SK-N-SH (cell line): ENCODE measurements at places on chromosomes 2 and 18.
A peak's percentile ranks its signal among the peaks of the same experiment; 100 is the strongest.

GRCh38 chr2:214529021-214529420 is 118.2 kb downstream of the VWC2L start:
- no peak for DNase-seq

DNA sequence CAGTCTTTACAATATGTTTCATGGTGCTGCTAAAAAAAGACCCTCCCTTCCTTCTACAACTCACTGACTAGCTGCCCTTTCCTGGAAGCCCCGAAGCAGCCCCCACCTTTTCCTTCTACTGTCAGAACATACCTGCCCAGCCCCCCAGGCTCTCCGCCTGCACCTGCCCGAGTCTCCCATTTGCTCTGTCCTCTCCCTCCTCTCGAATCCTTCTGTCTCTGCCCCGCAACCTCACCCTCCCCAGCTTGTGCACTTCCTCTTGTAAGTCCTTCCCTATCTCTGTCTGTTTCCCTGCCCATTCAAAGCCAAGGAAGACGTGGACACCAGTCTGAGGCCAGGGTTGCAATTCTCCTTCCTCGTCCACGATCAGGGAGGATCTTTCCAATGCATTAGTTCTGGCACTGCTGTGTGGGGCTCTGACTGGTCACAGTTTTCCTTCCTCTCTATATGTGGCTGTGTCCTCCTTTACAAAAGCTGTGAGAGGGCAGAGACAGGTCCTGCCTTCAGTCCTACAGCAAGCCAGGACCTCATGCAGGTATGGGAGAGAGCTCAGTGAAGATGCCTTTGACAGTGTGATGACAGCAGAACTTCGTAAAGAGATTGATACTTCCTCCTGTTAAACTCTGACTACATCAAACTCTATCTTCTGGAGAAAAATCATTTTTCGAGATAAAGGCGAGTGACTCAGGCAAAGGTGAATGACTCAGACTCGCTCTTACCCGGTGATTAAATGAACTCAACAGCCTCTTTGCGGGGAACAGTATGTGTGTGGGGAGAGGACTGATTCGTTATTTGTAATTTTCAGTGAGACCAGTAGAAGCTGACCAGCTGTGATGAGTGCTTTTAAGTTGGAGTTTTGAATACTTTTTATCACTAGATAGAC is 14.2 kb downstream of the TNFRSF11A start:
- DNase-seq: no peak

GRCh38 chr18:22348521-22349316 is 69.0 kb downstream of the CTAGE1 start:
- no peak for DNase-seq

DNA sequence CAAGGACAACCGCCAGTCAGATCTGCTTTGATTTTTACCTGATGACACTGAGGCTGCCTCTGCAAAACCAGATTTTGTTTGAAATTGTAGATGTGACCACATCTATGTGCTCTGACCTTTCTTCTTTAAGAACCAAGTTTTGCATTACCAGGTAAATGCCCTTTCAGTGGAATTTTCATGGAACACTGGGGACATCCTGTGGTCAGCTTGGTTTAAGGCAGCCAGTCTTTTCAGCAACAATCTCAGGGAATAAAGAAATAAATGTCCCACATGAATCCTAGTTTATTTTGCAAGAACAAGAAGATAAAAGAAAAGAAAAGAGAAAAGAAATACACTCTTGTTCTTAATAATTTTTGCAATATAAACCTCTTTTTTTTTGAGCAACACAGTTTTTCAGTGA is 90.6 kb downstream of the POU3F3 start:
- peak; percentile 35 for DNase-seq

- DNase-seq: no peak
Measured at GRCh38 chr2:118698564-118698963, 148.9 kb downstream of the EN1 start.

DNA sequence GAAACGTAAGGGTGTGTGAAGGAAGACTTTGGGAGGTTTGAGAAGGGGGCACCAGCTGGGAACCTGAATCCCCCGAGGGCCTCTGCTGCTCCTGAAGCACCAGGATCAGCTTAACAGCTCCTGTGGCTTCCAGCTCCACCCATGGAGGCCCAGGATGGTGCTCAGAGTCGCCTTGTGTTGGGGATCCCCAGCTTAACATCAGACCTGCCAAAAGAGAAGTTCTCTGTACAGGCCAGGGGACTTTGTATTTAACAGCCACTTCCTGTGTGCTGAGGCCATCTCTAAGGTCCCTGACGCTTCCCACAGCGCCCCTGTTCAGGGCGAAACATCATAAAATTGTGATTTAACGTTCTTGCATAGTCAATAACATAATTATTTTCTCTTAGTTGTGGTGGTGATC is 77.5 kb downstream of the NCK2 start:
- no peak for DNase-seq

DNA sequence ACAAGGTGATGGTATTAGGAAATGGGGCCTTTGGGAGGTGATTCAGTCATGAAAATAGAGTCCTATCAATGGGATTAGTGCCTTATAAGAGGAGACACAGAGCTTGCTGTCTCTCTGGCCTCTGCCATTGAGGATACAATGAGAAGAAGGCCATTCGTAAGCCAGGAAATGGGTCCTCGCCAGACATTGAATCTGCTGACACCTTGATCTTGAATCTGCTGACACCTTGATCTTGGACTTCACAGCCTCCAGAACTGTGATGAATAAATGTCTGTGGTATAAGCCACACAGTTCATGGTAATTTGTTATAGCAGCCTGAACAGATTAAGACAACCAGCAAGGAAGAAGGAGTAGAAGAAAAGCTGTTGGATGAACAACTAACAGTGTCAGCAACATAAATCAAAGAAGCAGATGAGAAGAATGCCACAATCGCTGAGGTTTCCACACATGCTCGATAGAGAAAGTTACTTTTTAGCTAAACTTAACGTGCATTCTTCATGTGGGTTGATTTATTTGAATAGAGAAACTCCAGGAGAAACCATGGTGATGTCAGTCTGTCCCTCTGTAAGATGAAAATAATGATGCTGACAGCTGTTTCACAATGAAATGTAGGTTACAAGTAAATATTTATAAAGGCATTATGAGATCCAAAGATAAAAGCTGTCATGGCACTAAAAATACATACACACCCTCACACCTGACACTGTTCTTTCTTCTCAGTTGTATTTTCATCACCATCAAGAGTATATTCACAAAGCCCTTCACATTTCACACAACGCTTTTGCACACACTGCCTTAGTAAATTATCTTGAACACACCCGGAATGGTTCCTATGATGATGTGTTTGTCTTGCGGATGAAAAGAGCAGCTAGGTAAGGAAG is 153.7 kb upstream of the NCK2 start:
- DNase-seq: no peak

- no peak for DNase-seq
Measured at GRCh38 chr2:238908960-238909951, 61.4 kb downstream of the TWIST2 start.

- no peak for DNase-seq
Measured at GRCh38 chr2:174776223-174776622, 12.0 kb upstream of the CHRNA1 start.

- DNase-seq: no peak
Measured at GRCh38 chr2:239831861-239832489, 193.2 kb downstream of the NDUFA10 start.

GRCh38 chr2:71223767-71224333 is 3.1 kb downstream of the PAIP2B start:
- peak; percentile 52 for DNase-seq

GRCh38 chr2:165513479-165513878 is 44.0 kb downstream of the CSRNP3 start:
- DNase-seq: no peak

GRCh38 chr2:39128919-39129391 is 8.1 kb upstream of the SOS1 start:
- DNase-seq: no peak

DNA sequence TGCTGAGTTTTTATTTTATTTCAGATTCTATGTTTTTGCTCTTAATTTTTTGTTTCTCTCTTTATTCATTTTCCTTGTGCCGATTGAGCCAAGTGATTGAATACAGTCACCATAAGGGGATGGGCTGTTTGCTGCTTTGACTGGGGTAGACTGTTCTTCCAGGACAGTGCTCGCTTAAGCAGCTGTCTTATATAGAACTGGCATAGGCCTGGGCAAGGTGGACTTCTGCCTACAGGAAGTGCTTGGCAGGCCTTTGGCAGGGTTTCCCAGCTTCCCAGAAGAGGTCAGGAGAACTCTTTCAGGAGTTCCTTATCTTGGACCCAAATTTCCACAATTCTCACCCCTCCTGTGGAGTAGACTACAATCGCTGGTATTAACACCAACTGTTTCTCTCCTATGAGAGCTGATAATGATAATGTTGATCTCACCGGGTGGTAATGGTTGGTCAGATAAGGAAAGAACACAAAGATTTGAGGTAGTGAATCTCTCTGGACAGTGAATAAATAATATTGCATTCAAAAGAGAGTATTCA is 207.5 kb upstream of the ST6GAL2 start:
- DNase-seq: no peak

- no peak for DNase-seq
Measured at GRCh38 chr2:133607679-133608078, 39.4 kb upstream of the NCKAP5 start.

- DNase-seq: no peak
Measured at GRCh38 chr2:38704664-38705063, 38.8 kb downstream of the GALM start.

DNA sequence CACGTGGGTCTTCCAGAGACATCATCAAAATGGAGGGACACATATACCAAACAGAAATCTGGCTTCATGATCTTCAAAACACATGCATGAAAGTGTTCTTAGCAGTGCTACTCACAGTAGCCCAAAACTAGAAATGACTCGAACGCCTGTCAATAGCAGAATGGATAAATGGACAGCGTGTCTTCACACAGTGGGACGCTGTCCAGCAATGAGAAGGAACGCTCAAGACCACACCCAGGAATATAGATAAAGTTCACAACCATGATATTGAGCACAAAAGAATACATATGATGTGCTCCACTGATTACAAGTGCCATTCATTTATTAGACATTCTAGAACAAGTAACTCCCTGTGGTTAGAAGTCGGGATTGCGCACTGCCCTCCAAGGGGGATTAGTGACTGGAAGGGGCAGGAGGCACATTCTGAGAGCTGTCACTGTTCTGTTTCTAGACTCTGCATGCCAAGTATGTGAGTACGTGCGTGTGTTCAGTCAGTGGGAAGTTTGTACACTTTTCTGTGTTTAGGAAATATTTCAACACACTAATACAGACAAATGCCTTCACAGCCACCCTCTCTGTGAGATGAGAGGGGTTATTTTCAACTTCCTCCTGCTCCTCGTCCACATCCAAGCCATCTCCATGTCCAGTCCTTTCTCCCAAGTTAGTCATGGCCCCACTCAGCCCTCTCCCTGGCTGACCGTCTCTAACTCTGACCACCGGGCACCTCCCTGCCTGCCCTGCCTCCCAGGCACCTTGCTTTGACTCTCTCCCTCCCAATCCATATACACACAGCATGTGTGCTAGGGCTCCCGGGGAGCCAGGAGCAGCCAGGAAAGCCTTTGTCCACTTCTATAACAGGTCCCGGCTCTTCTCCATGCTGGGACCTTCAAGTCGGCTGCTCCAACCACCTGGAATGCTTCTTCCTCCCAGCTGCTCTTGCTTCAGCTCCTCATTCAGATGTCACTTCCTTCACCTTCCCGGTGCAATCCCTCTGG is 26.9 kb upstream of the TNS1 start:
- no peak for DNase-seq

DNA sequence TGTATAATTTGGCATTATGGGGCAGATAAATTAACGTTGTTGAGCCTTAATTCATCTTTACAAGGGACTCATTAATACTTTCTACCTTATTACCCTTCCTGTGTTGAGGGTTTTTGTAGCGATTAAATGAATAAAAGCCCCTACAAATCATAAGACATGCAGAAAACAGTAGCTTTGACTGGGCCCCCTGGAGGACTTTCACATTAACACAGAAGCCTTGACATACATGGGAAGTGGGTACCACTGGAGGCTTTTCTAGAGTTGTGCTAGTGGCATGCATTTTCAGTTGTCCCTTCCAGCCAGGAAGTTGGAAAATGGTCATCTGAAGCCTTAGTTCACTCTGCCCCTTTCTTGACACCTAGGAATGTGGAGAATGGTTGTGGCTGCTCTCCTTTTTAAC is 30.2 kb downstream of the MTA3 start:
- DNase-seq: peak; percentile 45

GRCh38 chr2:225615514-225615913 is 216.0 kb downstream of the NYAP2 start:
- DNase-seq: no peak

DNA sequence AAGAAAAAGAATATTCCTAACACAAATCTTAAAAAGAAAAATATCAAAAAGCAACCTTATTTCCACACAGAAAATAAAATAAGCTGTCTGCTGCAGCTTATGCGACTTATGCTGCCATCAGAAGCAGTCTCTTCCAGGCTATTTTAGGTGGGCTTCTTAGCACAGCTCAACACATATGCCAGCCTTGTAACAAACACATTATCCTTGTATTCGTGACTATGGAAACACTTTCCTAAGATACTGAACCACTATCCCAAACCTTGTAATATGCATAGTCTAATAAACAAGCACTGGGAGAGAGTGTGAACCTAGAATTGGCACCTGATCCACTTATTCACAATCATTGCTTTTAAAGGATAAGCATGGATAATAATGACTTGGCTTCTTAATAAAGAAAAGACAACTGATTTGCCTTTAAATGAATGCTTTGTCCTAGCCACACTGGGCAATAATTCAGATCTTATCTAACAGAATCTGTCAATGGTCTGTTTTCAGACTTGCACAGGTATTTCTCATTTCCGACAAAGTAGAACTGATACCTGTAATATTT is 40.0 kb upstream of the RNU4ATAC start:
- no peak for DNase-seq

GRCh38 chr18:76806301-76806700 is 16.1 kb upstream of the ZNF236 start:
- DNase-seq: no peak

DNA sequence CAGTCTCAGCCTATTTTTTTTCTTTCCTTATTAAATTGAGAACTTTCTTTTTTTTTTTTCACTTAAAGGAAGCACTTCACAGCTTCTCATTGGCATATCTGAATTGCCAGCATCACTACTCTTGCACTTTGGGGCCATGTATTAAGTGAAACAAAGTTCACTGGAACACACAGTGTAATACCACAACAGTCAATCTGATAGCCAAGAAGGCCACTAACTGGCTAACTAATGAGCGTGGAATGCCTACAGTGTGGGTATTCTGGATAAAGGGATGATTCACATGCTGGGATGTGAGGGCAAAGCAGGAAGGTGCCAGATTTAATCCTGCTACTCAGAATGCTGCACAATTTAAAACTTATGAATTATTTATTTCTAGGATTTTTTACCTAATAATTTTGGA is 11.7 kb upstream of the C18orf63 start:
- no peak for DNase-seq

GRCh38 chr2:235776531-235776930 is 282.7 kb downstream of the AGAP1 start:
- no peak for DNase-seq

GRCh38 chr2:234136461-234136860 is 86.0 kb downstream of the SPP2 start:
- DNase-seq: no peak

- no peak for DNase-seq
Measured at GRCh38 chr18:30616414-30616813, 426.1 kb downstream of the DSC3 start.

GRCh38 chr2:120658770-120659158 is 76.9 kb upstream of the GLI2 start:
- DNase-seq: no peak
